ENCODE measurements at places on chromosomes 4 and X.

DNA sequence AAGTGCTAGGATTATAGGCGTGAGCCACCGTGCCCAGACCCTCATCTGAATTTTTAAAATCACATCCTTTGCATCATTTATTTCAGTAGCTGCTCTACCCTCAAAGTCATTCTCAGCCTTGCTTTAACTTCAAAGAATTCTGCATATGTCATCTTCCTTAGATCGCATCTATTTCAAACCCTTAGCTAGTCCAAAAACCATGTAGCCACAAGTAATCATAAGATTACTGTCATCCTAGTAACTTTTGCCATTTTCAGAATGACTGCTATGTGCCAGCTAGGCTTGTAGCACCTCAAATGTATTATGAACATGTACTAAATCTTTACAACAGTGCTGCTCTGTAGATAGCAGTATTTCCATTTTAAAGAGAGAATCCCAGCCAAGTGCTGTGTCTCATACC is 45.5 kb upstream of the KLF3 start:
- no peak for DNase-seq

- DNase-seq, result no peak
These were observed 528.6 kb downstream of the ANKRD50 start for GRCh38 chr4:124183926-124184325.

- DNase-seq, result no peak
These were observed 69.8 kb downstream of the RBM47 start for GRCh38 chr4:40559585-40560465.

- no peak for DNase-seq
These were observed 109.4 kb upstream of the CBLL2 start for GRCh38 chrX:22163326-22163725.

GRCh38 chr4:109609431-109609830 is 49.4 kb downstream of the MCUB start:
- no peak for DNase-seq

- no peak for DNase-seq
These were observed 22.0 kb downstream of the DYNLT3 start for GRCh38 chrX:37825215-37825842.

- no peak for DNase-seq
These were observed 7.1 kb downstream of the CPZ start for GRCh38 chr4:8599657-8600056.

GRCh38 chr4:58553679-58554078 is 1443.5 kb upstream of the IGFBP7 start:
- DNase-seq, result no peak

DNA sequence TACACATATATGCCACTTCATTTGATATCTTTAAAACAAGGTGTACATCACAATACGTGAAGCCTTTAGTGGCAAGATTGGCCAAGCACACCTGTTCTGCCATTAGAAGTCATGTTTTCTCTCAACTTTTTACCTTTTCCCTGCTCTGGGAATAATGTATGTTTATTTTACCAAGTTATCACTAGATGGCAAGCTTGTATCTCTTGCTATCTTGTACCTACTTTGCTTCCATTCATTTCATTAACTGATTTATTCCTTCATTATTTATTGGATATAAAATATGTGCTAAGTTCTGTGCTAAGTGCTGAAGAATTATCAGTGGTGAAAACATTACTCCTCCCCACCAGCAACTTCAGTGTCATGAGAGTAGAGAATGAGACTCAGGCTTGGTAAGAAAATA is 245.5 kb downstream of the ANK2 start:
- DNase-seq, result no peak

DNA sequence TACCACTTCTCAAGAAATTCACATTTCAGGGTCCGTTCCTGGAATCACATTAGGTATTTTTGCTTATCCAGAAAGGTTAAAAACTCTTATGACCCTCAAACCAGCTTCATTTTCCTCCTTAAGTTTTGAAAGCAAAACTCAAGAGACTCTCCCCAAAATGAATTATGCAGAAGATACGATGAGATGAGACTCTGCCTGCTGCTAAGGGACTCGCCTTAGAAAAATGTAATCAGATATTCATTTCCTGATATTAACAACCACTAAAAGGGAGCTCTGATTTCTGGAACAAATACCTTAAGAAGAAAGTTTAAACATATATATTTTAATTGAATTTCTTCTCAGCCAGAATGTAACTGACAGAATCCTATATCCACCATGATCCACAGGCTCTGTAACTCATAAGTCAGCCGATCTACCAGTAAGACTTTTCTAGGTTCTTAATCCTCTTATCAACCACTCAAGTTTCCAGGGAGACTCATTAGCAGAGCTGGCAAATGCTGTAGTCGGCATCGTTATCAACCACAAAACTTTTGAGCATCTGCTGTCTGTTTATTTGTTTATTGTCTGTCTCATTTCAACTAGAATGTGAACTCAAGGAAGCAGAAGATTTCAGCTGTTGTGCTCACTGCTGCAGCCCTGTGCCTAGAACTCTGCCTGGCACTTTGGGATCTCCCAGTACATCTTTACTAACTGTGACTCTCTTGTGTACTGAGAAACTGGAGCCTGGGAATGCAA is 112.5 kb downstream of the LDB2 start:
- no peak for DNase-seq

DNA sequence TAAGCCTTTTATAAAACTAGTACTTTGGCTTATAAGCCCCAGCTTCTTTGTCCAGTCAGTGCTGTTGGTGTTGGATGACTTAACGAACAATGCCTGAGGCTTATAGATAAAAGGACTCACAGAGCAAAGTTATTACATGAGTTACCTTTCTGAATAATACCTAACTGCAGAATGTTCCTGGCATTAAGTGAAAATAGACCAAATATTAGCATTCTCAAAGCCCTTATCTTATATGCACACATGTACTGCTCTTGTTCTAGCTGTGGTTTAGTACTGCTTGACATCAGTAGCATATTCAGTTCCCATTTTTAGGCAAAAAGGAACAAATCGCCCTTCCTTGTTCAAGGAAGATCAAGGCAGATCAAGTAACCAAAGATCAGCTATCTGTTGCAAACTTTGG is 131.6 kb downstream of the ZNF330 start:
- no peak for DNase-seq

DNA sequence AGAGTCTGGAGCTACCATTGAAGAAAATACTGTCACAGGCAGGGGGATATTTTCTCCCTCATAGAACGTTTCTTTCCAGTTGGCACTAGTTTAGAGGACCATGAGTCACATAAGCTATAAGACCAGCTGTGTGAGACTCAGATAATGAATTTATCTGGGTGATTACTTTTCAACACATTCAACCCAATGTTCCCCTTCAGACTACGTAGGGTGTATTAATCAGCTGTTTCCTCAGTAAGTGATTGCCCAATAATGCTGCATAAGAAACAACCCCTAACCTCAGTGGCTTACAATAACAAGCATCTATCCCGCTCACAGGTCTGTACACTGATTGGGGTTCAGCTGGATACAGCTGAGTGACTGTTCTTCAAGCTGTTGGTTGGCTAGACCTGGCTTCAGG is 38.1 kb downstream of the CBLL2 start:
- no peak for DNase-seq

DNA sequence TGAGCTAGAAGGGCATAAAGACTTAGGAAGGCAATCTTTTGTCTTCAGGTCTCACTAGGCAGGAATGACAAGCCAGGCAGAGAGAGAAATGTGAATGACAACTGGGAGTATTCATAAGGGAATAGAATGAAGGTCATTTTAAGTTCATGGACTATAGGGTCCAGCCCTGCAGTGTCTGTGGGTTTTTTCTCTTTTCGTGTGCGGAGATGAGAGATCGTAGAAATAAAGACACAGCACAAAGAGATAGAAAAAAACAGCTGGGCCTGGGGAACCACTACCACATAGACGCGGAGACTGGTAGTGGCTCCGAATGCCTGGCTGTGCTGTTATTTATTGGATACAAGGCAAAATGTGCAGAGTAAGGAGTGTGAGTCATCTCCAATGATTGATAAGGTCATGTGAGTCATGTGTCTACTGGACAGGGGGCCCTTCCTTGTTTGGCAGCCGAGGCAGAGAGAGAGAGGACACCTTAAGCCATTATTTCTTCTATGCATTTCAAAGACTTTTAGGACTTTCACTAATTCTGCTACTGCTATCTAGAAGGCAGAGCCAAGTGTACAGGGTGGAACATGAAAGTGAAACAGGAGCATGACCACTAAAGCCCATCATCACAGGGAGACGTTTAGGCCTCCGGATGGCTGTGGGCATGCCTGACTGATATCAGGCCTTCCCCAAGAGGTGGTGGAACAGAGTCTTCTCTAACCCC is 921.8 kb upstream of the PCDH10 start:
- no peak for DNase-seq

DNA sequence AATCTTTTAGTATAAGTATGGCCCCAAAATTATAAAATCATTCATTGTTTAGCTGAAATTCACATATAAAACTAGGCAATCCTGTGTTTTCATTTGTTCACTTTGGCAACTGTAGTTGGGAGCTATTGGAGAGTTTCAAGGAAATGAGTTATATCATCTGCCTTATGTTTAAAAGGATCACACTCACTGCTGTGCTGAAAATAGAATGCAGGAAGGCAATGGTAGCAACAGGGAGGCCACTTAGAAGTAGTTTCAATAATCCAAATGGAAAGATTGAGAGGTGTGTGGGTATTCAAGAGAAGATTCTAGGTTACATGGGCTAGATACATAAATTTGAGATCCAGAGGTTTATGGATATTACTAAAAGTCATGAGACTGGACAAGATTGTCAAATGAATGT is 184.9 kb downstream of the PDGFC start:
- no peak for DNase-seq

- no peak for DNase-seq
These were observed 395.2 kb downstream of the SPOCK3 start for GRCh38 chr4:166838975-166839614.

DNA sequence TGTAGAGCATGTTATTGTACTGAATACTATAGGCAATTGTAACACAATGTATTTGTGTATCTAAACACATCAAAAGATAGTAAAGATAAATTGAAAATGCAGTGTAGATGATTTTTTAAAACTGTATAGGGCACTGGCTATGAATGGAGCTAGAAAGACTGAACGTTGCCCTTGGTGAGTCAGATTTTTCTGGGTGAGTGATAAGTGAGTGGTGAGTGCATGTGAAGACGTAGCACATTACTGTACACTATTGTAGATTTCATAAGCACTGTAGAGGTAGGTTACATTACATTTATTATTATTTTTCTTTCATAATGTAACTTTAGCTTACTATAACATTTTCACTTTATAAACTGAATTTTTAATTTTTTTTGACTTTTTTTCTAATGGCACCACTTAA is 1491.6 kb downstream of the TECRL start:
- DNase-seq, result no peak

DNA sequence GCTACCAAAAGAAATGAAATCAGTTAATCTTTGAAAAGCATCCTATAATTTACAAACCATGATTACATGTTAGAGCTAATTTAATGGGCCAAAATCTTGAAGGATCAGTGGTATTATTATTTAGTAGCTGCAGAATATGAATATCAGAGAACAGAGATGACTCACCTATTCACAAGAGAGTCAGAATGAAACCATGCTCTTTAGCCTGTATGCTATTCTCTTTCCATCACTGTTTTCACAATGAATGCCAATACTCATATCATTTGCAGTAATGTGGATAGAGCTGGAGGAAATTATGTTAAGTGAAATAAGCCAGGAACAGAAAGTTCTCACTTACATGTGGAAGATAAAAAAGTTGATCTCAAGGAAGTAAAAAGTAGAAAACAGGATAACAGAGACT is 414.1 kb downstream of the CENPC start:
- no peak for DNase-seq

DNA sequence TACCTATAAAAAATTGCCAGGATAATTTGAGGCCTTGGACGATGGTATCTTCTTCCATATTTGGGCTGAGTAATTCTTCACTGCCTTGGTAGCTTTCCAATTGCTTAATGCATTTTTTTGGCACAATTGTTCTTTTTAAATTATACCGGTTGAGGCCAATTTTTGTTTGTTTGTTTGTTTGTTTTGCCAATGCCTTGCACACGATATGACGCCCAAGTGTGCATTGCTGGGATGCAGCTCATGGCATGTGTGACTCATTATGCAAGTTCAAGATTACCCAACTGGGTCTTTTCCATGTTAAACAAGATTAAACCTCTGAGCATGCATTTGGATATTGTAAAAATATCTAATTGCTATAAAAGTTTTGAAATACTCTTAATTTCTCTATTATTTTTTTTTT is 71.1 kb upstream of the KCNIP4 start:
- no peak for DNase-seq

DNA sequence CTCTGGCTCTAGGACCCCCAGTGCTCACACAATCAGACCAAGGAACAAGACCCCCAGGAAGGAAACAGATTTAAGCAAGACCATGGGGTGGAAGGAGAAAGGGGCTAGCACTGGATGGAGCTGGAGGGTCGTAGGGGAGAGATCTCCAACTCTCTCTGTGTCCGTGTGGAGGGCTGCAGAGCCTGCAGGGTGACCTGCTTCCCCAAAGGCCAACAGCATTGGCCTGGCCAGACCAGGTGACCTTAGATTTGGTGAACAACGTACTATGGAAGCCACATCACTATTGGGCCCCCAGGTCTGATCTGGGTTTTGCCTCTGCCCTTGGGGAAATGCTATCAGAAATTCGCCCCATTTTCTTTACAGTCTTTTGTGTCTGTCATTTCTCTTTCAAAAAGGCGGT is 26.0 kb downstream of the NLGN3 start:
- DNase-seq, result no peak

GRCh38 chrX:152913346-152913745 is 15.5 kb downstream of the ZNF185 start:
- no peak for DNase-seq

GRCh38 chr4:7398104-7398423 is 36.7 kb downstream of the PSAPL1 start:
- DNase-seq, result no peak

- DNase-seq, result no peak
These were observed 53.4 kb downstream of the CD99L2 start for GRCh38 chrX:150845091-150845490.

- no peak for DNase-seq
These were observed 7.9 kb upstream of the KLHL8 start for GRCh38 chr4:87228262-87228860.

DNA sequence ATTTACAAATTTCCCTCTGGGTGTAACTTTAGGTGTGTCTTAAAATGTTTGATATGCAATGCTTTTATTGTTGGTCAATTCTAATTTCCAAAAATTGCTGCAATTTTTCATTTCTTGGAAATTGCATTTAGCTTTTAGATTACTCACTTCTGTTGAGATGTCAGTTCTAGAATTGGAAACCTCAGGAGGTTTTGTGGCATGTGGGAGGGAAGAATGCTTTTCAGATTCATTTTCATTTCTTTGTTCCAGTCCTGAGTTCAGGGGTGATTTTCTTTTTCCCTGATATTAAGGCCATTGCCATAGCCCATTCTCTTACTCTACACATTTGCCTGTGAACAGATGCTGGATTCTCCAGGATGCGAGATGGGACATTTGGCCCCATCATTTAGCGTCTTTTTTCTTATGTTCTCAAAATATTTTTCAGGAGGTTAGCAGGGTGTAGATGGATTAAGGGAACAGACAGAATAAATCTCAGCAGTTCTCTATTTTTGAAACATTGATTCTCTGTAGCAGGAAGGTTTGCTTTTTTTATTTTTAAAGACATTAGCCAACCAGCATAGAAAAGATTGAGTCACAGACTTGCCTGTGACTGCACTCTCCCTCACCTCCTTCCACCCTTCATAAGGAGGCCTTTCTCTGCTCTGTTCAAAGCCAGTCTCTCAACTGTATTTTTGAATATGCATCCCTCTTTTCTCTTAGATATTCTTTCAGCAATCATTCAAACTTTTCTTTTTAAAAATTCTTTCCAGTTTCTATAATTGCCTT is 238.4 kb upstream of the ANXA3 start:
- no peak for DNase-seq

- DNase-seq, result no peak
These were observed 2.2 kb downstream of the GRID2 start for GRCh38 chr4:92305878-92306520.
